ENCODE measurements at places on chromosomes 5 and 9. TPM values are rescaled to one million over a fixed set of nuclear protein-coding genes. Genes with fewer than 3 reads are reported as not detected.
A peak's percentile ranks its signal among the peaks of the same experiment; 100 is the strongest.

GRCh38 chr5:27083449-27084415 is 45.3 kb upstream of the CDH9 start:
- peak; percentile 87 for DNase-seq

The CXXC5 gene
- 63.3 TPM for total RNA-seq

DNA sequence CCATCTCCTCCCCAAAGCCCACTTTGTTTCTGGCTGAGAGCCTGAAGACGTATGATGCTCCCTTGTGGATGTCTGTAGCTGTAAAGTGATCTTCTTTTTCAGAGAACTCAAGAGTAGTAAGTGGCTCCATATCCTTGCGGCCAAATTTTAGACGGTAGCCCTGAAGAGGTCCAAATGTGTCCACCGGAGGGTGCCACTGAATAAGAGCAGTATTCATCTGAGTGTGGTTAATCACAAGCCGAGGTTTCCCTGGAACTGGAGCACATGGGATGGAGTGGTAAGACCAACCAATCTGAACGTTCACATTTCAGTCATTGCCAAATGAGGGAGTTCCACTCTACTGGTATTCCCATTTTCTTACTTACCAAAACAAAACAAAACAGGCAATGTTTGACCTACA is 686.5 kb upstream of the DMAC1 start:
- DNase-seq, result peak; percentile 32

- DNase-seq, result no peak
Measured at GRCh38 chr5:31269259-31269658, 75.8 kb downstream of the CDH6 start.

DNA sequence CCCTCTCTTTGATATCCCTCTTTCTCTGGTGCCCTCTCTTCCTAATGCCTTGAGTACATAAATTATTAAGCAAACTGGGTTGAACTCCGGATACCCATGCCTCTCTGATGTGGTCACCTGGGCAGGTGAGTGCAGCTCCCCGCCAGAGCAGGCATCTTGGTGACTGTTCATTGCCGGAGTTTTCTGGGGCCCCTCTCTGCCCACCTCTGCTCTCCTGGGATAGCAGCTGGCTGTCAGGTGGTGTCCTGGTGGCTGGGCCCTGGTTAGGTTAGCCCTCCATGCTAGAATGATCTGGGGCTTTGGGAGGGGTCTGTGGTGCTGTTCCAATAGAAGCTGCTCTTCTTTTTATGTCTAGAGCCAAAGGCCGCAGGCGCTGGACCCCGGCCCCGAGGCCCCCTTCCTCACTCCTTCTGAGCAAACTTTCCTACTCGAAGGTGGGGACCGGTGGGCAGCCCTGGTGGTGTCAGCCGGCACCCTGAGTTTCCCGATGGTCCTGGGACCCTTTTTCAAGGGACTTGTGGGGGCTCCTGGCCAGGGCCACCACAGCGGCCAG is 4.9 kb upstream of the SCGB3A1 start:
- no peak for DNase-seq

GRCh38 chr5:15682566-15682965 is 182.6 kb downstream of the FBXL7 start:
- DNase-seq, result no peak

DNA sequence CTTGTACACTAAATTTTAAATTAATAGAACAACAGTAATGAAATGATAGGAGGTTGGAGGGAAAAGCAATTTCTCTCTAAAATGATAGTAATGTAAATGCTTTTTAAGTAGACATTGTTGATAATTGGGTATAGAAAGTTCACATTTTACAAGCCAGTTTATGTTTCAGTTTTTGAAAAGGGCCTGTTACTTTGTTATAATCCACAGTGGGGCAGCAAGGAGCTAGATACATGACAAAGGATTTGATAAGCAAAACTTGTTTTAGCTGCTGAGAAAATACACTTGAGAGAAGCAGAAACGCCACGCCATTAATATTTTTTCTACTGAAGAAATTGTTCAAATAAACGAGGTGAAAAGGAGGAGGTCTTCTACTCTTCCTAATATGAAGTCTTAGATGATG is 30.2 kb downstream of the SREK1 start:
- peak; percentile 12 for DNase-seq

The ORM1 gene
- total RNA-seq, result 0.49 TPM
